ENCODE measurements at places on chromosomes 2 and 18.

- DNase-seq = no peak
These were observed 53.1 kb upstream of the ZEB2 start for GRCh38 chr2:144572977-144573376.

DNA sequence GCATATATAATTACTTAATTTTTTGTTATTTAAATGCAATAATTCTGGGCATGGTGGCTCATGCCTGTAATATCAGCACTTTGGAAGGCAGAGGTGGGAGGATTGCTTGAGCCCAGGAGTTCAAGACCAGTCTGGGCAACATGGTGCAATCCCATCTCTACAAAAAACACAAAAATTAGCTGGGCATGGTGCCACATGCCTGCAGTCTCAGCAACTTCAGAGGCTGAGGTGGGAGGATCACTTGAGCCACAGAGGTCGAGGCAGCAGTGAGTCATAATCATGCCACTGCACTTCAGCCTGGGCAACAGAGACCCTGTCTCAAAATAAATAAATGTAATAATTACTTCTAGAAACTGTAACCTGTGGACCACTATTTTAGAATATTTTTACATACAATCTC is 21.5 kb upstream of the TMEM87B start:
- no peak for DNase-seq

DNA sequence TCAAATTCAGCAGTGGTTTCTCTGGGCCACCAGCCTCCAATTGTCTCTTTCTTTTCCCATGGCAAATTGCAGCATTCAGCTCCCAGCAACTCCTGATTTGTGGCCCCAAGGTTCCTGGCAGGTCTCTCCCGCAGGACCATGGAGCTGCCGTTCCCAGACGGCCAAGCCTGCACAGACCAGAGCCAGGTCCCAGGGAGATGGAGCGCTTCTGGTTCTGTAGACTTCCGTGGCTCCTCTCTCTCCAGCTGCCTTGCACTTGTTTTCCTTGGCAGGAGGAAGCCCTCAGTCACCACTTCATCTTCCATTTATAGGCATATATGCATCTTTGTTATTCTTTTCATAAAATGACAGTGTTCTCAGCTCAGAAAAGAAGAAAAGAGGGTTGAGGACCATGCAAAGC is 21.7 kb downstream of the TNP1 start:
- no peak for DNase-seq

DNA sequence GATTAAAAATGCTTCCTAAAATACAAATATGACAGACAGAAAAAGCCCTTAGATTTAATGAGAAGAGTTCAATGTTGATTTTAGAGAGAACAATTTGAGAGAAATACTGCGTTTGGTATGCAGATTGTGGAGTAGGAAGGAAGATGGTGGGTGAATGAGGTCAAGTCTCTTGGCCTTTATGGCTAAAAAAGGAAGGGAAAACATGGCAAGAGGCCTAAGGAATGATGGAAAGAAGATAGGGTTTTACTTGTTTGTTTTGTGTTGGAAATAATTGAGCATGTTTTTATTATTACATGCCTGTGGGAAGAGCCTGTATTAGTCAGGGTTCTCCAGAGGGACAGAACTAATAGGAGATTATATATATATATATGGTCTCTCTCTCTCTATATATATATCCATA is 318.1 kb downstream of the TRIB2 start:
- DNase-seq = no peak

- no peak for DNase-seq
These were observed 128.6 kb downstream of the KCTD1 start for GRCh38 chr18:26419746-26420145.

DNA sequence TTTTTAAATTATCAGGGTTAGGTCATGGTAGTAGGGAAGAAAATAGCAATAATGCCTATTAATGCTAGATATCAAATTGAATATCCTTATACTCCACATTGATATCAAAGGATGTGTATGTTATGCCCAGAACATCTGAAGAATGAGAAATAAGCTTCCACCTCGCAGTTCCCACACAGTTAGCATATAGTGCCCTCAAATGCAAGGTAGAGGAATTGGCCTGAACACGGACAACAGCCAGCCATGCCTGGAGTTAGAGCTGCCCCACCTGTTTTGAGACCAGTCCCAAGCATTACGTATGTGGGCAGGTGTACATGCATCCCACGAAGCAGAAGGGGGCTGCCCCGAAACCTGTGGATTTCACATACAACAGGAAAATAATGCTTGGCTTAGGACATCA is 79.6 kb downstream of the SUMO1 start:
- no peak for DNase-seq

GRCh38 chr18:68480196-68480595 is 234.7 kb downstream of the TMX3 start:
- DNase-seq = no peak

DNA sequence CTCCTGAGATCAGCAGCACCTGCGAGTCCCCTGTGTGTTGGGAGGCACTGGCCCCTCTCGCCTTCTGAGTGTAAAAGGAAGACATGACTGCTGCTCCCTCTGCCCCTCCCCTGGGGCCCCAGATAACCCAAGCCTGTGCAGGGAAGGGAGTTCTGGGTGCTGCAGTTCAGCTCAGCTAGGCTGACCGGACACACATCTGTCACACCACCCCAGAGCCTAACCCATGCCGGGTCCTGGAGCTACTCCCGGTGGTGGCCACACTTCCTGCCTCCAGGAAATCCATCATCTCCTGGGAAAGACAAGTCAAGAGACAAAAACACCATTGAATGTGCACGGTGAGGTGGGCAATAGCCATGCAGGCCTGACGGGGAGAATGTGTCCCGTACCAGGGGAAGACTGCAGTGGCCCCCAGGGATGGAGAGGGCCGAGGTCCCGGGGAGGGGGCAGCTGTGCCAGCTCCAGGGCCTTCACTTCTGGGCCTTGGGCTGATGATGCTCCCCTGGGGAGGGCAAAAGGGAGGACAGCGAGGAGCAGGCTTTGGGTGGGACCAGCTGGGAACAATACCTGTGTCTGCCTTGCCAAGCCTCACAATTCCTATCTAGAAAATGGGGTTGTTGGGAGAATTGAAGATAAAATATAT is 210.6 kb downstream of the TFCP2L1 start:
- no peak for DNase-seq

DNA sequence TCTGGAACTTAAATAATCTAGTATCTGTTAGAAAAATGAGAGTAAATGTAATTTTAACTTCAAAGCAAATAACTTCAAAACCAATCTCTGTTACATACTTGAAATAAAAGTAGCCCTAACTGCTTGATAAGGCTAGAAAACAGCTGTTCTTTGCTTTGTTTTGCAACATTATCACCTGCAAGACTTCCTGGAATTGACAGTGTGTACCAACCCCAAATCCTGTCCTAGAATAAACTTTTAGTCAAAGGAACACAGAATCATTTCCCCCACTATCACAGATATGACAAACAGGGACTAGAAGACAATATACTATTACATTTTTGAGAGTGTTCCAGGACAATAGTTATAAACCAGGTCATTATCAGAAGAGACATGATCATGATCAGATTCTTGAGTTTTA is 105.3 kb upstream of the PGAP1 start:
- DNase-seq = no peak

- DNase-seq = no peak
These were observed 49.0 kb upstream of the TFCP2L1 start for GRCh38 chr2:121333834-121334558.

All from activated CD4-positive, alpha-beta T cell treated with anti-CD3 and anti-CD28 coated beads for 36 hours (primary cell).